ENCODE measurements at places on chromosomes 12 and 14.

- no peak for DNase-seq
Observed at GRCh38 chr14:83356080-83356479, 1822.4 kb upstream of the SEL1L start.

GRCh38 chr14:33063521-33063920 lies 124.8 kb downstream of the NPAS3 start:
- DNase-seq, result no peak

GRCh38 chr12:98645572-98646067 lies 530 bp downstream of the APAF1 start:
- DNase-seq, result no peak

DNA sequence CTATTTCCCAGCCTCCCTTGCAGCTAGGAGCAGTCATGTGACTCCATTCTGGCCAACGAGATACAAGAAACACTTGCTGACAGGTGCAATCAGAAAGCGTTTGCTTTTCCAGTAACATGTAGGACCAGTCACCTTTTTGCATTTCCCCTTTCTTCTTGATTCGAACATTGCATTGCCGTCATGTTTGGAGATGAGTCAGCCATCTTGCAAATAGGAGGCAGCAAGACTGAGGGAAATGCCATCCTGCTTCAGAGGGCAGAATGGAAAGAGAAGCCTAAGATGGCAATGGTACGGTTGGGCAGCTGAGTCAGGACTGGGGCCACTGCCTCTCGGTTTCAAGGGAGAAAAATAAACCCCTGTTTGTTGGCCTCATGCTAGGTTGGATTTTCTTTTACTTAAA lies 34.5 kb upstream of the GPR132 start:
- no peak for DNase-seq

DNA sequence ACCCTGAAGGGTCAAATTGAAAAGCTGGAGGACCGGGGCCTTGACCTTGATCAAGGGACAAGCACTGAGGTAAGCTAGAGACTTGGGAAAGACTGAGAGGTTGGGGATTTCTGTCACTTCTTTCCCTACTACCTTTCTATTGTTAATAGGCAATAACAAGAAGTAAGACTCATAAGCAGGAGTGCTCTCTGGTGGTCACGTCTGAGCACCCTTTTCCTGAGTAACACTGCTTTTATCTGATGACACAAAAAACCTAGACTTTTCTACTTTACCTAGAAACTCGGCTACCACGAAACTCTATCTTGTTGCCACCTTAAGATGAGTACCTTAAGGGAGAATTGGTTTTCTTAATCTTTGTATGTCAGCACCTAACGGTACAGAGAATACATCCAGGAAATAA lies 35.5 kb upstream of the PPFIBP1 start:
- no peak for DNase-seq

DNA sequence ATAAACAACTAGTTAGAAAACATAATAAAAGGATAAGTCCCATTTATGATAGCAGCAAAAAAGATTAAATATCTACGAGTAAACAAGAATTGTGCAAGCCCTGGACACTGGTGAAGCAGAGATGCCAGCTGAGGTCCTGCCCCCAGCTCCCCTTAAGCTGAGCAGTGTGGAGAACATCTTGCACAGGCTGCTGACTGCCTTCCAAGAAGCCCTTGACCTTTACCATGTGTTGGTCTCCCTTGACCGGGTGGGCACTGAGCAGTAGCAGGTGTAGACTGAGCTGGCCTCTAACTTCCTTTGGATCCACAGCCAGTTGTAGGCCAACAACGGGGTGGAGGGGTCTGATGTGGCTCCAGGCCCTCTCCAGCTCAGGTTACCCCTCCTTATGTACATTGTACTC lies 47.7 kb upstream of the PAPLN start:
- no peak for DNase-seq

GRCh38 chr14:56118611-56119181 lies 485 bp downstream of the PELI2 start:
- DNase-seq, result peak; percentile 25

DNA sequence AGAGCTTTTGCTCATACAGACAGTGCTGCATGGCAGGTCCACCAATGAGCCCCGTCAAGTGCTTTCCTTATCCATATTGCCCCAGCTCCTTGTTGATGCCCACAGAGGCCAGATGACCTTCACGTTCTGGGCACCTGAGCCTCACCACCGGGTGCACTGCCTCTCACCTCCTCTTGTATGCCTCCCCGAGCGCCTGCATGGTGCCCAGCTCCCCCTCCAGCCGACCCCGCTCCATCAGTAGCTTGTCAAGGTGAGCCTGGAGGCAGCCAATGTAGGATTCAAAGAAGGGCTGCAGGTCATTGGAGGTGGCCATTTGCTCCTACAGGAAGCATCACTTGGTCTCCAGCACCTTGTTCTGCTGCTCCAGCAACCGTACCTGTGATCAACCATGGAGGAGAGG lies 31.8 kb upstream of the KRT77 start:
- no peak for DNase-seq

DNA sequence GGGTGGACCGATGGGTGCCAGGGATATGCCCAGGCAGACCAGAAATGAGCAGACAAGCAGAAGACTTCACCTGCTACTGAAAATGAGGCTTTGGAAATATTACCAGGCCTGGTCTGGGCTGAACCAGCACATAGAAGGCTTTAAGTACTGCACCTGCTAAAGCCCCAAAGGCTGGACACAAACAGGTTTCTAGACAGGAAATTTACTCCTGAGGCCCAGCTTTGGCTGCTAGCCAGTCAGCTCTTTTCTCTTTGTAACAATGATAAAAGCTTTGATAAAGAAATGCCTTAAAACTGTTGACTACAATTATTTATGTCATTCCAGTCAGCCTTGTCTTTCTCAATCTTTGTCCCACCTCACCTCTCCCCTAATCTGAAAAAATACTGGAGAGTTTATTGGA lies 228.9 kb upstream of the EGLN3 start:
- DNase-seq, result no peak

DNA sequence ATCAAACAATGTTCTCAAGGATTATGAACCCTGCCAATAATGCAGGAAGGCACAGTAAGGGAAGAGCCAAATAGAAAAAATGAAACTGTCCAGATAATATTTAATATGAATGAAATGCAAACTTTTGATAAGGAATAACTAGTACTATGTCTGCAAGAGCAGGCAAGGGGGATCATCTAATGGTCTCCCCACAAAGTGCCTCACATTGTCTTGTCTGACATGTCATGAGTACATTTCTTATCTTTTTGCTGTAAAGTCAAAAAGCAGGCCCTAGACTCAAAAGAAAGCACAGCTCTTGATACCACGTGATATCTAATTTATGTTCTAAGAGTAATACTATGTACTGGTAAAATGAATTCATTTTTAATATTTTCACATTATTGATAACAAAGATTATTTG lies 43.9 kb upstream of the GTF2A1 start:
- DNase-seq, result no peak

DNA sequence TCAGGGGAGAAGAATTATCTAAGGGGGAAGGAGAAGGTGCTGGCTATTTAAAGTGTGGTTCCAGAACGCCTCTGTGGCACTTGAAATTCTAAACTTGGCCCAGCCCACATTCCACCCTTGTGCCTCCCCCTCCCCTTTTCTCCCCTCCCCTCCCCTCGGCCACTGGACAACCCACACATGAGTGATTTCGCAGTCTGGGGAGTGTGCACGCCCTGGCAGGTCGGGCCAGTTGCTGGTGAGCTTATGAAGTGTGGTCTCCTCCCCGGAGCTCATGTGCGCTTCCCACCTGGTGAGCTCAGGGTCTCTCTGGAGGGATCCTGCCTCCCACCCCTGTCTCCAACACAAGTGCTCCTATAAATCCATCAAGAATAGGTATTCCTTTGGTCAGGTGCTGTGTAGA lies at the start of gene SLC6A13:
Gene SLC6A13, minus strand, starts transcription at position 20 of the 400 bp plus-strand sequence. CDS start 2,784 bp downstream, outside the sequence.
- peak; percentile 6 for DNase-seq

DNA sequence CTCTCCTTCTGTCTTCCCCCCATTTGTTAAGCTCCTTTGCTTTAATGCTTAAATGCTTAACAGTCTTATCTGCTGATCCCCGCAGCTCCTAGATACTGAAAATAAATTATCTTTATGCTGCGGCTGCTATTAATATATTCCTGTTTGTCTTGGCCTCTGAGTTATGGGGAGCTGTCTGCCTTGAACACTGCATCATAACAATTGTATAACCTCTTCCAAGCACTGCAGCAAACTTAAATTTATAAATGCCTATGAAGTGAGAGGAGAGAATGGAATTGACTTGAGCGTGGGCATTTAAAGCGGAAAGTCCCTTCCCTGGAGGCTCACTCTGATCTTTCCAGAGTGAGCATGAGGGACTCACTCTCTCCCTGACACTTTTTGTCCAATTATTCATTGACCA lies 23.1 kb upstream of the DCP1B start:
- DNase-seq, result no peak

GRCh38 chr14:64733899-64734298 lies 29.7 kb downstream of the PLEKHG3 start:
- DNase-seq, result no peak

GRCh38 chr12:122029620-122030423 lies 8.1 kb downstream of the BCL7A start:
- no peak for DNase-seq

DNA sequence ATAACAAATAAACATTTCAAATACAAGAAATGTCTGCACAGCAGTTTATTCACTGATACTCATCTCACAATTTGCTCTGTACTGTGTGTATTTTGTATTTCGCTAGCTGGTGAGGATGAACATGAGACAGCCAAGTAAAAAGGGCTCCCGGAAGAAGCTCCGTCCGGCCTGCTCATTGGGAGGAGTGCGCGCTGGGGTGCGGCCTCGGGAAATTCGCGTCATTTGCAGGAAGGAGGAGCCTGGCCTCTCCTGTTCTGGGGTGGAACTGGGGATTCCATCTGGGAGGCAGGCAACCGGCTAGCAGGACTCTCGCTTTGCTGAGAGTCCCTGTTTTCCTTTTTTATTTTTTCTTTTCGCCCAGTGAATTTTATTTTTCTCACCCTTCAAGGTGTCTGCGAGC lies 368.4 kb upstream of the TMEM132C start:
- DNase-seq, result no peak

- DNase-seq, result no peak
Observed at GRCh38 chr12:55641595-55641994, 4.9 kb downstream of the OR10P1 start.

DNA sequence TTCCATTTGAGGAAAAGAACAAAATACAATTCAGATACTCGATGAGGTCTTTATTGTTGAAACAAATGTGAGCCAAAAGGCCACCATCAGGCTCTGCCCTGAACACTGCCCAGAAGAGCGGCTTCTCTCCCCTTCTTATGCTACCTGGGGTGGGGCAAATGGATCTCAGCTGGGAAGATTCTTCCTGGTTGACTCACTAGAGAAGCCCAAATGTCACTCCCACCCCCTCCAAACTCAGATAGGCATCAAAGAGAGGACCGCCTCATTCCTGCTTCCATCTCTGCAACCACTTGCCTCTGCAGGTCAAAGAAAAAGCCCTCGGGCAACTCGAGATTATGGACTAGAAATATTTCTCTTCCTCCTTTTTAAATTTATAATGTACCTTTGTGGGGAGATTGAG lies 55.8 kb downstream of the TBX3 start:
- DNase-seq, result no peak

GRCh38 chr14:94173471-94173884 lies 644 bp upstream of the PPP4R4 start:
- DNase-seq, result no peak

DNA sequence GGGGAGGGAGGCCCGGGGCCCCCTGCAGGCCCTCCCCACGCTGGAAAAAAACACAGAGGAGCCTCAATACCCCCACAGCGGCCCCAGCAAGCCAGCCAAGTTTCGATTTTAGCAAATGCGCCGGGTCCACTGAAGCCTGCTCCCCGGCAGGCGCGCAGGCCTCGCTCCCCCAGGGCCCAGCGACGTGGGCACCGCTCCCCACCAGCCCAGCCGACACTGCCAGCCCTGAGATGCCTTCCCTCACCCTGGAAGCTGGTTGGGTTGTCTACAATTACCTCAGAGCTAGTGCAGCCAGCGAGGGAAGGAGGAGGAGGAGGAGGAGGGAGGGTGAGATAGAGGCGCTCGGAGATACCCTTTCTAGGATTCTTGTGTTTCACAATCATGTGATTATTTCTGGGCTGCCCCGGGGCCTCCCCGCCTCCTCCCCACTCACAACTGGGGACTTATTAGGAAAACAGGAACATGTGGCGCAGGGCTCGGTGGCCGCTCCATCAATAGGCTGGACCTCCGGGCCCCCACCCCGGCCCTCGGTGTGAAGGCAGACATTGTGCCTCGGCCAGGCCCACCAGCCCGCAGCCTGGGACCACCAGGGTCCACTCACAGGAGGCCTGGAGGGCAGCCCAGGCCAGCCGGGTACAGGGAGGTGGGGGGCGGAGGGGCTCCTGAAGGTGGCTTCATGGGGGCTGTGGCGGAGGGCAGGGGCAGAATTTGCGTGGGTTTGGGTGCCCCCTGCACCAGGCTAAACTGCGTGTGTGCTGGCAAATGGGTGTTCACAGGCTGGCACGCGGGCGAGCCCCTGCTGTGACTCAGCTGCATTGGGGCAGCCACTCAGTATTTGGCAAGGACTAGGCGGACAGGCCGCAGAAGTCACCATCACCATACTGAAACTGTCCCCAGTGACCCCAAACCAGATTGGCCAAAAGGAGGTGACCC lies 109.9 kb downstream of the NCOR2 start:
- peak; percentile 80 for DNase-seq

DNA sequence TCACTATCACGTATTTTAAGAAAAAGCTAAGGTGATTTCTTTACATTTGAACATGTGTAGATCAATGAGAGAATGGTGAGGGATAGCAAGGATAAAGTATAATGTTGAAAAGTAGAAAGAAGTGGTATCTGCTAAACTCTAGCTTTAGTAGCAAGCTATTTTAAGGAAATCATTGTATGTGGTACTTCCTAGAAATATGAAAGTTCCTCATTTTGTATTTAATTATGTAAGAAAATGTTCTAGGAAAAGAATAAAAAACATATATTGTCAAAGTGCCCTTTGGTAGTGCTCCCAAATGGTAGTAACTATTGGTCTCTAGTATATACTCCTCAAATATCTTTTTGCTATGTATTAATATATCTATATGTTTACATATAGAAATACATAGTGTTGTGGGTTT lies 35.7 kb downstream of the RAB21 start:
- DNase-seq, result no peak

DNA sequence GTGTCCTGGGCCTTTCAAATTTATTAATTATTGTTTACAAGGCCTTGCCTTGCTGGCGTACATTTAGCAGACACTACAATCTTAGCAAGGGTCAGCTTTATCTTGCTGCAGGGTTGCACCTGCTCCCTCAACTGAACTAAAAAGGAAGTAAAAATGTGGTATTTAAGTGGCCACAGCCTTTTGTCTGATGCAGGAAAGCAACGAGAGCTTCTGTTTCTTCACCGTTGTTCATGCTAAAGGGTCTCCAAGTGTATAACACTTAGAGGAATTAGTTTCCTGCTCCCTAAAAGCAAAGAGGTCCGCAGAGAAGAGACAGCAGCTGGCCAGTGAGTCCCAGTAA lies 62.8 kb upstream of the EGLN3 start:
- DNase-seq, result no peak

All from AG10803 (cell line).